ENCODE measurements at places on chromosomes 6 and 20.

- DNase-seq, result peak; percentile 66
These were observed 100.5 kb upstream of the SUPT3H start for GRCh38 chr6:45478240-45478639.

GRCh38 chr6:117448732-117449485 lies 23.2 kb upstream of the ROS1 start:
- DNase-seq, result peak; percentile 97

DNA sequence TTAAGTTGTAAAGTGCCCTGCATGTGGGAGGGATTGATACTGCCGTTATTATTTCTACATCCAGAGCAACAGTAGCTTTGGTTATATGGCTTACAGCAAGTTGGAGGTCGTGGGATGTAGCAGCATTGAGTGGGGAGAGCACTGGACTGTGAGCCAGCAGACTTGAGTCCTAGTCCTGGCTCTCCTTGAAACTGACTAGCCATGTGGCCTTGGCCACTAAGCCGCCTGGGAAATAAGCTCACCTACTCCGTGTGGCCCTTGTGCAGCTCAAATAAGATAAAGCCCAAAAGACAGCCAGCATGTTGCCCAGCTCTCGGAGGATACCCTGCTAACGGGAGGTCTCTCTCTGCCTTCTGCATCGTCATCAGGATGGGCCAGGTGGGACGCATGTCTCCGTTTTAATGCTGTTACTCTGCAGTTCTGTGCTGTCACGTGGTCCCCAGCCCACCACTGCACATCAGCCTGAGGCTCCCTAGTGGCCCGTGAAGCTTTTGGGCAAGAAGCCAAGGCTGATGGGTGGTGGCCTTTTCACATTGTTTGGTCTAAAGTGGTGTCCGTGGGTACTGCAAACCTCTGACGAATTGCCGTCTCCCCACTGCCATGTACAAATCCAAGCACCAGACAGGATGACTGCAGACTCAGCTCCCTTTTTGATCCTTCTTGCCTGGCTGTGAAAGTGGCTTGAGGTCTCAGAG lies 7.9 kb downstream of the EPB41L1 start:
- DNase-seq, result no peak

- peak; percentile 45 for DNase-seq
These were observed at the start of gene KCNK15 for GRCh38 chr20:44745598-44746366. KCNK15 (plus strand) TSS chr20:44745865; CDS start chr20:44745911, 46 bp downstream.

DNA sequence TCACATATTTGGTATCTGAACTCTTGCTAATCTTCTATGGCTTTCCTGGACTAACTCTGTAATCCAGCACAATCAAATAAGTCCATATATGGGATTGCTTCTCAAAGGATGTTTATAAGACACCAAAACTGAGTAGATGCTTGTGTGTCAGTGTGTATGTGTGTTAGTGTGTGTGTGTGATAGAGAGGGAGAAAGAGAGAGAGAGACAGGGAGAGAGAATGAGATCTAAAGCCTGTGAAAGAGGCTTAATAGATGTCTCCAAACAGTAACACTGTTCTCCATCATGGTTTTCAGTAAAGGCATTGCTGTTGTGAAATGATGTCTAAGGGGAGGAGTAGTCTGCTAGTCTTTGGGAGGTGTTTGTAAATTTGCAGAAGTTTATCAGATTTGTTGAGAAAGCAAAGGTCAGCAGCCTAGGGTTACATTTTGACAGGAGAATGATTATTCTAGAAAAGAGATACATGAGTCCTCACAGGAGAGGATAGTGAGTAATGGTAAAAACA lies 73.9 kb upstream of the MLIP start:
- no peak for DNase-seq

GRCh38 chr6:139547122-139547776 lies 172.8 kb upstream of the CITED2 start:
- peak; percentile 51 for DNase-seq

All from EL (cell line).